Osteoblast (primary cell): ENCODE measurements at places on chromosomes 1 and 21. TPM values are rescaled to one million over a fixed set of nuclear protein-coding genes. Genes with fewer than 3 reads are reported as not detected.
A peak's percentile ranks its signal among the peaks of the same experiment; 100 is the strongest.

DNA sequence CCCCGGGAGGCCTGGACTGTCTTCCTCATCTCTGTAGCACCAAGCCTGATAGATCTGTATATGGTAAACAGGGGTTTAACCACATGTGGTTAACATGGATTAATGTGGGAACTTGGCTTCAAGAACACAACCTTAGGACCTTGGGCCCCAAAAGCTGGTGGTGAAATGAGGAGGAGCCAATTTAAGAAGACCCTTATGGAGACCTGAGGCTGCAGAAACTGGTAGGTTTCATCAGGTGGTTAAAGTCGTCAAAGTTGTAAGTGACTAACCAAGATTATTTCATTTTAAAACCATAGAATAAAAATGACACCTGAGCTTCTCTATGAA is 14.0 kb downstream of the THEMIS2 start:
- H3K4me1 ChIP-seq = no peaks in the 10 kb centered on the region
- DNase-seq = no peak
- H3K27me3 ChIP-seq = no peaks in the 10 kb centered on the region
- no peak overlapping the region for H3K27ac ChIP-seq
- H3K36me3 ChIP-seq = peaks cover 20% of the 10 kb centered on the region

GRCh38 chr1:10402729-10403274 is 3.9 kb downstream of the PGD start:
- no peaks in the 10 kb centered on the region for H3K27me3 ChIP-seq
- H3K27ac ChIP-seq = peak overlapping the region; percentile 91
- DNase-seq = no peak
- no peak overlapping the region for H3K4me3 ChIP-seq
- H3K36me3 ChIP-seq = peaks cover 43% of the 10 kb centered on the region

REN gene
- total RNA-seq = not detected in 2 replicates

DNA sequence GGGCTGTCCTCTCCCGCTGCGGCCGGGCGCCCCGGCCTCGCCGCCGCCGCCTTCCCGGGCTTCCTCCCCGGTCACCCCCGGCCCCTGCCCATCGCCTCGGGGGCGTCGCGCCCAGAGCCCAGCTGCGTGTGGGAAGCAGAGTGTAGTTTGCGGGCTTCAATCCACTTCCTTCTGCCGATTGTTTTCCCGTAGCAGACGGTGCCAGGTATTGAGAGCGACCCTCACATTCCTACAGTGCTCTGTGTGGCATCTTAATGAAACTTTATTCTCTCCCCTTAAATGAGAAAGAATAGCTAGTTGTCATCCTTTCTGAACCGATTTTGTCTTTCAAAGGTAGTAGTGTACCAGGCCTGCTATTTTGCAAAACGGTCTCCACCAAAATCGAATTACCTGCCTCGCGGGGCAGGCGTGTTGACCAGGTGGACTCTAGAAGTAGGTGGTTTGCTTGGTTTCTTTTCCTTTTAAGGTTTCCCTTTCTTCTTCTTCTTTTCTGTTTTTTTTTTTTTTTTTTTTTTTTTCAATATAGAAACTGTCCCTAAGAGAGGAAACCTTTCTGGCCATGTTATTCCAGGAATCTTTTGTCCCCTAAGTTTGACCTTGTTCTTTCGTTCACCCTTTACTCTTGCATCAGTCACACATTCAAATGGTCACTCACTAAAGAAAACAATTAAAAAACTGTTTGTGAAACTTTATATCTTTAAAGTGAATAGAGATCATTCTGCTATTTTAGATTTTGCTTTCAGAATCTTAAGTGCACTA is 881 bp downstream of the USP25 start:
- H3K27ac ChIP-seq = peak overlapping the region; percentile 22
- H3K4me3 ChIP-seq = peak overlapping the region; percentile 82
- no peaks in the 10 kb centered on the region for H3K36me3 ChIP-seq
- peaks cover 8% of the 10 kb centered on the region for H3K27me3 ChIP-seq

GBP4 gene
- total RNA-seq = 0.36 and 1.2 TPM in 2 replicates

GRCh38 chr1:2205191-2205952 is 10.8 kb upstream of the FAAP20 start:
- peak overlapping the region; percentile 51 for H3K27ac ChIP-seq
- no peaks in the 10 kb centered on the region for H3K36me3 ChIP-seq
- DNase-seq = no peak
- H3K27me3 ChIP-seq = no peaks in the 10 kb centered on the region
- peaks cover 30% of the 10 kb centered on the region for H3K4me1 ChIP-seq
- H3K4me3 ChIP-seq = peak overlapping the region; percentile 70

UMODL1 gene
- total RNA-seq = under 0.01 TPM in 1 of 2 replicates, not detected in the other

INAVA gene
- under 0.01 and 0.36 TPM in 2 replicates for total RNA-seq

- H3K27me3 ChIP-seq = no peaks in the 10 kb centered on the region
- no peak overlapping the region for H3K4me3 ChIP-seq
- peak overlapping the region; percentile 82 for H3K27ac ChIP-seq
- DNase-seq = peak; percentile 67
Observed at GRCh38 chr1:240237305-240237721, 145.6 kb downstream of the FMN2 start.

DNA sequence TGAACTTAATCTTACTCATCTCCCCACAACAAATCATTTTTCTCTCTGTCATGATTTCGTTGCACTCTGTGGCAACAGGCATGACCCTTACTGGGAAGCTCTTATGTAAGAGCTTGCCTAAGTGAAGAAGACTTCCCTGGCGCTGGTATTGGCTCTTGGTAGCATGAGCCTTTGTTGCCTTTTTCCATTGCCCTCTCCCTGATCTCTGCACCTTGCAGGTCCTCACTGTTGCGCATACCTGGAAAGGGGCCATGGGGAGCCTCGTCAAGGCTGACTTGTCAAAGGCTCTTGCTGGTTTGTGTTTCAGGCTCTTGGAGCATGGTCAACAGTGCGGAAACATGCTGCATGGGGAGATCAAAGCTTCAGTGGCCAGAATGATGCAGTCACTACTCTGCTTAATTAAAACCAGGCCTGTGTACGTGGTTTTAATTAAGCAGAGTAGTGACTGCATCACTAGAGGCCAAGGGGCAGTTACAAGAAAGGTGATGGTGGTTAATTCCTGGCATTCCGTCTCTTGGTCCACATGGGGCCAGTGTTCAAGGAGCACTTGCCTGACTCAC is 141.3 kb downstream of the SPATA46 start:
- H3K4me3 ChIP-seq = no peak overlapping the region
- DNase-seq = no peak
- peaks cover 8% of the 10 kb centered on the region for H3K27me3 ChIP-seq
- no peaks in the 10 kb centered on the region for H3K4me1 ChIP-seq
- no peaks in the 10 kb centered on the region for H3K36me3 ChIP-seq
